ENCODE measurements at places on chromosomes 16 and 17.
A peak's percentile ranks its signal among the peaks of the same experiment; 100 is the strongest.

DNA sequence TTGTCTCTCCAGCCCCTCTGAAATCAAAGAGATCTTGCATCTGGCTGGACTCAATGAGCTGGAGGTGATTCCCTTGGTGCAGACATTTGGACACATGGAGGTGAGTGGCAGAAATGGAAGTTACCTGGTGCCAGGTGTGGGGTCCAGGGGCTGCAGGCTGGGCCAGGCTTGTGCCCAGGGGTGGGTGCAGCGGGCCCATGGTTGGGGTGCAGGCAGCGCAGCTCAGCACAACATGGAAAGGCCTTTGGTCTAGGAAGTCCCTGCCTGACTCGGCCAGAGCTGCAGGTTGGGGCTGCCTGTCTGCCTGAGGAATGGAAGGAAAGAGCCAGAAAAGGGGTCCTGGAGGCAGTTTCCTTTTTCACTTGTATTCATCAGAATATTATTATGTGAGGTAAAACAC is 10.2 kb upstream of the OGFOD3 start:
- no peak for DNase-seq

GRCh38 chr17:31388770-31389656 is 2.5 kb upstream of the RAB11FIP4 start:
- no peak for DNase-seq

DNA sequence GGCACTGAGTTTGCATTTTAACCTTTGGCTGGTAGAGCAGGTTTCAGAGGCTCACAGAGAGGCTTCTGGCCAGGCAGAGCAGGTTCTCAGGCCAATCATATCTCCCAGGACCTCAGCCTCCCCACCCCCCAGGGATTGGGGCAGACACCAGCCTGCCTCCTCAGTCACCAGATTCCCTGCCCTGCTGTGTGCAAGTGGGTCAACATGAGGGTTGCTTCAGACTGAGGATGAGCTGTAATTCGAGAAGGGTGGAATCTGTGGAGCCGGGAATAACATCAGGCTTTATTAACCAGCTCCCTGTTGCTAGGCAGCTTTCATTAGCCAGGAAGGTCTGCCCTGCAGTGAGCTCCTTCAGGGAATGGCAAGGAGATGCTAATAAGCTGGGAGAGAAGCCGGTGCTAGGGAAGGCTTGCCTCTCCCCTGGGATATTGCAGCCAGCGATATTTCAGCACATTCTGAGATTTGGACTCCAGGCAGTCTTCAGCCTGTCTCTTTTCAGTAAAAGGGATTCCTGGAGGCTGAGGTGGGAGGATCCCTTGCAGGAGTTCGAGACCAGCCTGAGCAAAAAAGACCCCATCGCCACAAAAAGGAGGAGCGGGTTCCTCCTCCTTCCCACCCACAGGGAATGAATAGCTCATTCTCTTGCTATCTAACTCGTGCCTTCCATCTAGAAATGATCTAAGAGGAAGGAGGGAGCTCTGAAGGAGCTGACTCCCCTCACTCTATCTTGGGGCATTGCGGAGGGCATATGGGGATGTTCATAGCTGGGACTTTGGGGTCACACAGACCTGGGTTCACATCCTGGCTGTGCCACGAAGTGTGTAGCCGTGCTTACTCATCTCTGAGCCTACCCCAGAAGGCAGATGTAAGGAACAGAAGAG is 10.7 kb downstream of the SGSM2 start:
- peak; percentile 53 for DNase-seq

GRCh38 chr16:973366-973765 is 2.6 kb upstream of the LMF1 start:
- DNase-seq = no peak

DNA sequence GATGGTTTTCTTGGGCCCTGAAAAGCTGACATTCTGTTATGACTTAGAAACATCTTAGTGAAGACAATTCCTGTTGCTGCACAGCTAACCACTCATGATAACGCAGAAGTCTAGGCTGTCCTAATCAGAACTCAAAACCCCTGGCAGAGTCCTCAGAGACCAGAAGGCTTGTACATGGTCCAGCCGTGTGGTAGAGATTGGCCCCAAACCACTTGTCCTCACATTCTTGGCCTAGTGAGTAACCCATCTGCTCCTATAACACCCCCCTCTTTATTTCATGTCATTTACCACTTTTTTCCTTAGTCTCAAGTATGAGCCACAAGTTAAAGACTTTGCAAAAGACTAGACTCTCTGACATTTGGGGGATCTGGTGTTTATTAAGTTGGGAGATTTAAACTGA is 116.5 kb upstream of the ADAMTS18 start:
- no peak for DNase-seq

GRCh38 chr16:66696669-66697630 is at the start of gene CMTM4:
Gene CMTM4 (minus strand): TSS chr16:66696743. CDS start chr16:66696525, 218 bp downstream.
- DNase-seq = peak; percentile 90

- DNase-seq = no peak
Measured at GRCh38 chr17:73031472-73031871, 61.0 kb downstream of the SLC39A11 start.

DNA sequence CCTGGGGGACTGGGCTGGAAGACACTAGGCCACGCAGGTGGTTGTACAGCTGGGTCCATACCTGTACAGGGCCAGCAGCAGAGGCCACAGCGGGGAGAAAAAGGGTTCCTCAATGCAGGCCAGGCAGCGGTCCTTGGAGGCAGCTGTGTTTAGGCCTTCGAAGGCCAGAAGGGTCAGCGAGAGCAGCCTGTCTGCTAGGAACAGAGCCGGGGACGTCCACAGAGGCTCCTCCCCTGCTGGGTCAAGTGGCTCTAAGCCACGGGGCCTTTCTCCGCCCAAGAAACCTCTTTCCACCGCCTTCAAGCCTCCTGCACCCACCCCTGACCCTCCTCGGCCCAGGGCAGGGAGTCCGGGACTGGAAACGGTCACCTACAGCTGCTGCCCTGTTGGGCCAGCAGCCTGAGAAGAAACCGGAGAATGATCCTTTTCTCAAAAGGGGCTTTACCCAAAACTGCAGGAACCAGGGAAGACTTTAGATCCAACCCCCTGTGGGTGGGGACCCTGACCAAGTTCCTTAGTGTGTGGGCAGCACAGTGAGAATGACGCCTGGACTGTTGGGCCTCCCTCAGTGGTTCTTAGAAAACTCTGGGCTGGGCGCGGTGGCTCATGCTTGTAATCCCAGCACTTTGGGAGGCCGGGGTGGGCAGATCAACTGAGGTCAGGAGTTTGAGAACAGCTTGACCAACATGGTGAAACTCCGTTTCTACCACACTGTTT is 8.4 kb upstream of the SPATA2L start:
- DNase-seq = peak; percentile 28

DNA sequence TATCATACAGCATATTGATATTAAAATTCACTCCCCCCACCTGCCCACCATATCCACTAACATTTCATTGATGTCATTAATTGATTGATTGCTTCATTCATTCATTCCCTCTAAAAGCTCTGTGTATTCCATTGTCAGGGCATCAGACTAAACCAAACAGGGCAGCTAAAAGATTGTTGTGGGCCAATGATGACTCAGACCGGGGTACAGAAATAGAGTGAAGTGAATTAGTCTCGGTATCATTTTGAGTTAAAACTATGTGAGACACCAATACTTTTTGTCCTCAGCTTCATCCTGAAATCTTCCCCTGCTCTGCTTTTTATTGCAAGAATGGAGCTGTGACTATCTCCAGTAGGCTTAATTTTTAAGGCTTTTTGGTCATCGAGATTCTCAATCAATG is 868.3 kb downstream of the CDH11 start:
- no peak for DNase-seq

- DNase-seq = no peak
Measured at GRCh38 chr16:22239131-22239805, 33.2 kb downstream of the EEF2K start.

- DNase-seq = no peak
Measured at GRCh38 chr17:67050066-67050465, 5.7 kb downstream of the CACNG1 start.

- no peak for DNase-seq
Measured at GRCh38 chr16:57846078-57846697, 43.9 kb upstream of the KIFC3 start.

DNA sequence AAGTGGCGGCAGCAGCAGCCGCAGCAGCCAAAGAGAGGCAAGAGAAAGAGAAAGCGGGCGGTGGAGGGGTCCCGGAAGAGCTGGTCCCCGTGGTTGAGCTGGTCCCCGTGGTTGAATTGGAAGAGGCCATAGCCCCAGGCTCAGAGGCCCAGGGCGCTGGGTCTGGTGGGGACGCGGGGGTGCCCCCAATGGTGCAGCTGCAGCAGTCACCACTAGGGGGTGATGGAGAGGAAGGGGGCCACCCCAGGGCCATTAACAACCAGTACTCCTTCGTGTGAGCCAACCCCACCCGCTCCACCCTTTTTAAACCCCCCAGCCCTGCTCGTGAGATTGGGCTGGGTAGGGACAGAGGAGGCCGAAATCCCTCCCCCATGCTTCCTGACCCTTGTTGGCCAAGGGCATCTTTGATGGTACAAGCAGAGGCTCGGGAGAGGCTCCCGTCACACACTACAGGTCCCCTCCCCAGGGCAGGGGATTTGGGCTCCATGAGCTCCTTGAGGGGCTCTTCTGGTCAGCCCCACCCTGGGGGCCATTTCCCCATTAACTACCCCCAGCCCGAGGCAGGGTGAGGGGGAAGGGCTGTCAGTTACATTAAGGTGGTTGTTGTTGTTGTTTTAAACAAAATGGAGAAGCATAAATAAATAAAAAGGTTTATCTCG is 4.6 kb upstream of the ATP2A1 start:
- DNase-seq = no peak

DNA sequence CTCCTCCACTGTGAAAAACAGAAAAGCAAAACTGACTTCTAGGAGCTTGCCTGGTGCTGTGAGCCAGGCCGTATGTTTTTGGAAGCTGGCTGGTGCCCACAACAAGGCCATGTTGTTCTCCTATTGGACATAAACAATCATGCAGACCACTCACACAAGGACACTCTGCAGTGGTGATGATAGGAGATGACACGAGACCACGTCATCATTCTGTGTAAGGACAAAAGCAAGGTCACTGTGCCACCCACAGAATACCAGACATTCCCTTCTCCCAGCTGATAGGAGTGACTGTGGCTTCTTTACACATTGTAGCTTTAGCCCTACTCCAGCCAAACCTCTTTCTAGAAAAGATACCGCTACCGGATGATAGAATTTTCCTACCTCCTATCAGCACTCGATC is 47.7 kb upstream of the LCMT1 start:
- DNase-seq = no peak

DNA sequence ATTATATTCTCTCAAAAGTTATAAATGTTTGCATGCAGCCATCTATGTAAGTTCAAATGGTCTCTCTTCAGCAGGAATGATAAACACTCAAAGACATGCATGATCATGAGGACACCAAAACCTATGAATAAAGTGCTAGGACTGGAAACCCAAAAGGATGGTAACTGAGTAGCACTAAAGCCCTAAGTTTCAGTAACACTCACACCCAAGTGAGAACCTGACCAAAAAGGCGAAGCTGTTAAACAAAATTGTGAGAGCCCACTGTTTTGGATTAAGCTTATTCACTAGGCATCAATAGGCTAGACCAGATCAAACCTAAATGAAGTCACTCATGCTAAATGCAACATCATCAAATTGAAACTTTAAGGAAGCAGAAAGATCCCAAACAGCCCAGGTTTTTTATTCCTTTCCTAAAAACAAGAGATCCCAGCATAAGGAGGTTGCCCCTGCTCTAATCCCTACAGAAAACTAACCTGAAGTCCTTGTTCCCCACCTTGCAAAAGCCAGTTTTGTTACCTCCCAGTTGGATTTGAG is 42.4 kb downstream of the GLG1 start:
- no peak for DNase-seq

- peak; percentile 89 for DNase-seq
Measured at GRCh38 chr16:2331199-2331930, 9.2 kb downstream of the ABCA3 start.

DNA sequence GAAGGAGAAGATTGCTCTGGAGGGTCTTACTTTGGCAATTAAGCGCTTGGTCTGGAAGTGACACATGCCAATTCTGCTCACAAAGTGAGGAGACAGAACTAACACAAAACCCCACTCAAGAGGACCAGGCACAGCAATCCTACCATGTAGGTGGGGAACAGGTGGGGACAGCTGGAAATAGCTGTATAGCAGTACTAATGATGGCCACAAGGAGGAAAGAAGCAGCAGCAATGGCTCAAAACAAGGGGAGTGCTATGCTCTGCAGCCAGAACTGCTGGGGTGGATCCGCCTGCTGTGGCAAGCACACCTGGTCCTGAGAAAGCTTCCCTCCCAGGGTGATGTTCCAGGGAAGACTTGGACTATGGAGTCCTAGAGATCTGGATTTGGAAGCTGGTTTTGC is 17.0 kb upstream of the TMEM132E start:
- no peak for DNase-seq

GRCh38 chr17:37488009-37488604 is 1.6 kb upstream of the DUSP14 start:
- no peak for DNase-seq

DNA sequence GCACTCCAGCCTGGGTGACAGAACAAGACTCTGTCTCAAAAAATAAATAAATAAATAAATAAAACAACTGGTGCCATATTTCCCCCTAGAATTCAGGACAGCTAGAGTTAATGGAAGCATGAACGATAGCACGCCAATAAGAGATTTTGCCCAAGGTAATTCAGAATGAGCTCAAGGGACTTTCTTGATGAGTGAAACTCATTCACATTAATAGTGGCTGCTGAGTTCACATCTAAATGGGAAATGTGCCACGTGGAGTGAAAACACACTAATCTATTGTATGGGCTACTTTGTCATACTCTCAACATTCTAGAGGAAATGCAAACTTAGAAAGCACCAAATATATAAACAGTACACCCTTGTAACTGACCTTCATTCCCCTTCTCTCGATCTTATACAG is 47.4 kb upstream of the PSMD7 start:
- DNase-seq = no peak

- DNase-seq = peak; percentile 90
Measured at GRCh38 chr16:58684354-58685083, at the start of gene SLC38A7. Gene SLC38A7 (minus strand): TSS chr16:58684770. CDS start chr16:58680126, 4,644 bp downstream.

- DNase-seq = no peak
Measured at GRCh38 chr17:36686123-36686669, 84.8 kb downstream of the MRM1 start.

- no peak for DNase-seq
Measured at GRCh38 chr16:27599606-27600005, 49.7 kb downstream of the KATNIP start.

DNA sequence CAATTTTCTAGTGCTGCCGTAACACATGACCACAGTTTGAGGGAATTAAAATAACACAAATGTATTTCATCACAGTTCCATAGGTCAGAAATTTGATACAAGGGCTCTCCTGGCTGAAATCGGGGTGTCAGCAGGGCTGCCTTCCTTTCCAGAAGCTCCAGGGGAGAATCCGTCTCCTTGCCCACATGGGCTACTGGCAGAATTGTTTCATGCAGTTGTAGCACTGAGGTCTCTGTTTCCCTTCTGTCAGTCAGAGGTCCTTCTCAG is 20.5 kb downstream of the EIF4A3 start:
- DNase-seq = no peak

GRCh38 chr17:78795861-78796516 is 13.9 kb upstream of the CYTH1 start:
- DNase-seq = peak; percentile 40

GRCh38 chr16:53932975-53933374 is 229.0 kb downstream of the FTO start:
- no peak for DNase-seq

GRCh38 chr16:6446370-6446769 is 886.3 kb upstream of the RBFOX1 start:
- DNase-seq = no peak

GRCh38 chr17:48293319-48294019 is 136.5 kb downstream of the SKAP1 start:
- no peak for DNase-seq

- DNase-seq = peak; percentile 89
Measured at GRCh38 chr17:65556014-65556909, 5.2 kb downstream of the AXIN2 start.
